ENCODE measurements at places on chromosomes 4 and X. TPM values are rescaled to one million over a fixed set of nuclear protein-coding genes. Genes with fewer than 3 reads are reported as not detected.

C4orf46 gene
- total RNA-seq, result 5.1 TPM

SPIN2A gene
- not detected for total RNA-seq

PPBP gene
- total RNA-seq, result 0.24 TPM

ALB gene
- 0.24 TPM for total RNA-seq

TMPRSS11A gene
- total RNA-seq, result not detected

LRIT3 gene
- 0.21 TPM for total RNA-seq

JAKMIP1 gene
- not detected for total RNA-seq

ZAR1 gene
- not detected for total RNA-seq

ZNF182 gene
- total RNA-seq, result 1.4 TPM

SMIM31 gene
- not detected for total RNA-seq

MTNR1A gene
- total RNA-seq, result not detected

MID1 gene
- total RNA-seq, result 3.0 TPM

GYG2 gene
- not detected for total RNA-seq

G6PD gene
- total RNA-seq, result 23.9 TPM

DRD5 gene
- total RNA-seq, result not detected

JCHAIN gene
- total RNA-seq, result not detected

RAB39B gene
- total RNA-seq, result under 0.01 TPM

SPANXA2 gene
- total RNA-seq, result not detected

SGCB gene
- 9.2 TPM for total RNA-seq

ZDHHC15 gene
- not detected for total RNA-seq

SLC2A9 gene
- 102 TPM for total RNA-seq

COX7B gene
- total RNA-seq, result 364 TPM

SEPTIN11 gene
- total RNA-seq, result 51.8 TPM

ITGB1BP2 gene
- 1.1 TPM for total RNA-seq

SSX2 gene
- total RNA-seq, result not detected

UNC5C gene
- total RNA-seq, result not detected

CDX4 gene
- not detected for total RNA-seq

PTCHD1 gene
- under 0.01 TPM for total RNA-seq

WDR13 gene
- total RNA-seq, result 187 TPM

GRK4 gene
- 2.8 TPM for total RNA-seq

CCDC149 gene
- 2.7 TPM for total RNA-seq

F8A3 gene
- total RNA-seq, result 5.3 TPM

NAA11 gene
- total RNA-seq, result not detected

MAGEA4 gene
- total RNA-seq, result not detected

RADX gene
- total RNA-seq, result 1.9 TPM

XAGE2 gene
- total RNA-seq, result not detected

RHOXF2 gene
- total RNA-seq, result not detected

RBM46 gene
- total RNA-seq, result under 0.01 TPM

EGFL6 gene
- total RNA-seq, result 0.21 TPM

ASB9 gene
- total RNA-seq, result 0.64 TPM

GPRASP3 gene
- total RNA-seq, result 1.7 TPM

PPP1R2C gene
- not detected for total RNA-seq

PLP2 gene
- 14.7 TPM for total RNA-seq

GDPD2 gene
- not detected for total RNA-seq

All from tracheal epithelial cell (primary cell).